ENCODE measurements at places on chromosomes 4 and X.
A peak's percentile ranks its signal among the peaks of the same experiment; 100 is the strongest.

GRCh38 chr4:106277140-106277675 lies 38.8 kb downstream of the TBCK start:
- no peak for DNase-seq

DNA sequence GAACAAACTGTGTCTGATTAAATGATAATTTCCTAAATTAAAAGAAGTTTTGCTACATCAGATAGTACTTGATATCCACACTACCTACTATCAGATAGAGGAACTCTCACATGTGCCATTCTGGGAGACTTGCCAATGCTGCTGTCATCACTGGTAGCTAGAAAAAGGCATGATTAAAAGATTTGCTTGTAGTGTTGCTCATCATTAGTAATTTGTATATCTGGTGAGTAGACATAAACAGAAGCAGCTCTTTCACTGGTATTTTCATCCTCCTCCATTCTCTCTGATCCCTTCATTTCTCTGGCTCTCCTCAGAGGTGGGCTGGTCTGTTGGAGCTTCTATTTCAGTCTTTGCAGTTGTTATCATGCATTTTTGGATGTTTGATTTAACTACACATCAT lies 56.0 kb downstream of the SPRY1 start:
- peak; percentile 86 for DNase-seq

DNA sequence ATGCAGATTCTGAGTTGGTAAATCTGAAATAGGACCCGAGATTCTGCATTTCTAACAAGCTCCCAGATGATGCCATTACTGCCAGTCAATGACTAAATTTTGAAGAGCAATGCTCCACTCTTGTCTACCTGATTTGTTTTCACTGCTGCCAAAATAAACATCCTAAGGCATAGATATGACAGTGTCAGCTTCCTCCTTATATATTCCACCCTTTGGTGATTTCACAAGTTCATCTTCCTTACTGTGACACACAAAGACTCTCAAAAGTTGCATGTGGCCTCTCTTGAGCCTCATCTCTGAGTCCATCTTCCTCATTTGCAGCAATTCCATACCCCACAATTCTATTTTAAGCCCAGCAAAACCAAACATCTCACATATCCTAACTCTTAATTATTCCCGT lies 110.9 kb downstream of the FBXW7 start:
- no peak for DNase-seq

- no peak for DNase-seq
Observed at GRCh38 chr4:100269446-100269845, 79.2 kb upstream of the DDIT4L start.

DNA sequence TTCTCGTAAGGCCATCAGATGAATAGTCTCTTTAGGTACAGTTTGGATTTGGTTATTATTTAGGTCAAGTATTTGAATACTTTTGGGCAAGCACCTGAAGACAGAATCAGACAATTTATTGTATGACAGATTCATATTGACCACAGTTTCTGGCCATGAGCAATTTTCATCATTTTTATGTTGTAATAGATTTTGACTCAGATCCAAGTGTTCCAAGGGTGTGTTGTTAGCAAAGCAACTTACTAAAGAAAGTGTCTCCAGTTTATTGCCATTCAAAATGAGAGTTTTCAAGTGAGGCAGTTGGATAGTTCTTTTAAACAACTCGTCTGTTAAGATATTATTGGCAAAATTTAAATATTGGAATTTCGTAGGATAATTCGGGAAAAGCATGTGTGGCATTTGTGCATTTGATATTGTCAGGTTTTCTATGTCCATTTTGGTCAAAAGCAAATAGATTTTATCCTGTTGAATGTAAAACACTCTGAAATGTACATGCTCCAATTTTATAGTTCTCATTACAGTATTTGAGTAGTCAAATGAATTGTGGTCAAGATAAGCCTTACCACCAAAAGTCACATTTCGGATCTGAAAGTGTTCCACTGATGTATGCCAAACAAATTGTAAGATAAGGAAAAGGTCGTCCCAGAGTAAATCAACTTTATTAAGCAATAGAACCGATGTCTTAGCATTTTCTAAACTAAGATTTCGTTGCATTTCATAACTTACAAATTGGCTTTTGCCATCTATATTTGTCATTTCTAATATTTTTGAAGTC lies 8.4 kb downstream of the TLR10 start:
- no peak for DNase-seq

- no peak for DNase-seq
Observed at GRCh38 chrX:39816871-39817731, 280.7 kb downstream of the BCOR start.

DNA sequence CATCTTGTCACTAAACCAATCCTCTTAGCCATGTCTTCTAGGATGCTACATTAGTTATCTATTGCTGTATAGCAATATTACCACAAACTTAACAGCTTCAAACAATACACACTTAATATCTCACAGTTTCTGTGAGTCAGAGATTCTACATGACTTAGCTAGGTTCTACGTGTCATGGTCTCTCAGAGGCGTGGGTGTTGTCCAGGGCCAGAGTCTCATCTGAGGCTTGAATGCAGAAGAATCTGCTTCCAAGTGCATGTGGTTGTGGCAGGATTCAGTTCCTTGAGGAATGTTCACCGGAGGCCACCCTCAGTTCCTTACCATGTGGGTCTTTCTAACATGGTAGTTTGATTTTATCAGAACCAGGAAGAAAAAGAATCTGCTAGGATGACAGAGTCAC lies 26.4 kb downstream of the PPP1R2C start:
- DNase-seq = no peak

GRCh38 chrX:98501426-98501825 lies 1617.7 kb downstream of the RPA4 start:
- DNase-seq = no peak

DNA sequence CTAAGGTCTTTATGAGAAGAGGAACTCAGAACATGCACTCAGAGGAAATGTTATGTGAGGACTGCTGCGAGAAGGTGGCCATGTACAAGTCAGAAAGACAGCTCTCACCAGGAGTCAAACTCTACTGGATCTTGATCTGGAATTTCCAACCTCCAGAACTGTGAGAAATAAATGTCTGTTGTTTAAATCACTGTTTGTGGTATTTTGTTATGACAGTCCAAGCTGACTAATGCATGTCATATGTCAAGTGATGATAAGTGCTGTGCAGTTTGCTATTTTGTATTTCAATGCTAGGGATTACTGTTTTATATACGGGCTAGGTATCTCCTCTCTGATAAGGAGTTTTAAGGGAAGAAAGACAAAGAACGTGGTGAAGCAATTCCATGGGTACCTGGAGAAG lies 162.3 kb downstream of the CPEB2 start:
- DNase-seq = no peak

- peak; percentile 17 for DNase-seq
Observed at GRCh38 chrX:70998411-70999027, 67.6 kb upstream of the SLC7A3 start.

GRCh38 chr4:130563185-130563888 lies 1467.4 kb downstream of the C4orf33 start:
- no peak for DNase-seq

GRCh38 chrX:17519358-17519757 lies 144.4 kb downstream of the NHS start:
- DNase-seq = no peak

- DNase-seq = no peak
Observed at GRCh38 chr4:144689125-144689524, 43.2 kb downstream of the HHIP start.

DNA sequence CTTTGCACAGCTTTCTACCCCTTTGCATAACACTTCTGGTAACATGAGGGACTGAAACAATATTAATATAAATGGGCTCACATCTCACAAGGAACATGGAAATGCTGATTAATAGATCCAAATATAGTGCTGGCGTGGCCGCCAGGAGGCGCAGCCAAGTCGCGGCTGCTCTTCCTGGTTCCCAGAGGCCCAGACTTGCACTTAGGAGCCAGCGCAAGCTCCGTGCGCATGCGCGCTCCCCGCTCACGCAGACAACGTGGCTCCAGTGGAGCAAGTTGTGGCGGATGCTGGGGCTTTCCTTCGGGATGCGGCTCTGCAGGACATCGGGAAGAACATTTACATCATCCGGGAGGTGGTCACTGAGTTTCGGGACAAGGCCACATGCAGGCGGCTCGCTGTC lies 318.3 kb upstream of the SLC7A11 start:
- DNase-seq = no peak

DNA sequence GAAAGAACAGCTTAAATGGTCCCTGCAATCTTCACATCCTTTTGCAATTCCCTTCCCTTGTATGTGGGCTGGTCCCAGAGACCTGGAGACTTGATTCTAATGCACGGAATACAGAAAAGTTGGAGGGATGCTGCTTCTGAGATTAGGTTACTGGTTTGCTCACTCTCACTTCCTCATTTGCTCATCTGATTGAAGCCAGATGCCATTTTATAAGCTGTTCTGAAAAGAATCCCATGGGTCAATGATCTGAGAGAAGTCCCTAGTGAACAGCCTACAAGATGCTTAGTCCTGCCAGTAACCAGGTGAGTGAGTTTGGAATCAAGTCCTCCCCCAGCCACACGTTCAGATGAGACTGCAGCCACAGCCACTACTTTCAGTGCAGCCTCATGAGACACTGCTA lies 35.9 kb downstream of the MAGEA1 start:
- DNase-seq = no peak

- DNase-seq = no peak
Observed at GRCh38 chrX:44314808-44315207, 28.7 kb downstream of the EFHC2 start.

- no peak for DNase-seq
Observed at GRCh38 chr4:115769396-115769795, 656.0 kb upstream of the NDST4 start.

DNA sequence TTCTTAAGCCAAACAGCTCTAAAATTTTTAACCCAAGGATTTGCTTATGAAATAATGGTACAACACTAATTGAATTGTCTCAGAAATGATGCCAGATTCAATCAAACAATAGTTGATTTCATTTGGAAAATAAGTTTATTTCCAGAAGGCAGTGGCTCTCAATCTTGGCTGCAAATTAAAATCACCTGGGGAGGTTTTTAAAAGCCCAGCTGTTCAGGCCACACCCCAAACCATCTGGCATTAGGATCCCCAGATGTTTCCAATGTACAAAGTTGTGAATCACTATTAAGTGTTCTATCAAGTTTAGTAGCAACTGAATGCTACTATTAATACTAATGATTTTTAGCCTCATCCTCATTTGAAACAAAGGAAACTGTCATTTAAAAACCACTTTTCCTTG lies 22.2 kb downstream of the TMEM184C start:
- DNase-seq = peak; percentile 68

DNA sequence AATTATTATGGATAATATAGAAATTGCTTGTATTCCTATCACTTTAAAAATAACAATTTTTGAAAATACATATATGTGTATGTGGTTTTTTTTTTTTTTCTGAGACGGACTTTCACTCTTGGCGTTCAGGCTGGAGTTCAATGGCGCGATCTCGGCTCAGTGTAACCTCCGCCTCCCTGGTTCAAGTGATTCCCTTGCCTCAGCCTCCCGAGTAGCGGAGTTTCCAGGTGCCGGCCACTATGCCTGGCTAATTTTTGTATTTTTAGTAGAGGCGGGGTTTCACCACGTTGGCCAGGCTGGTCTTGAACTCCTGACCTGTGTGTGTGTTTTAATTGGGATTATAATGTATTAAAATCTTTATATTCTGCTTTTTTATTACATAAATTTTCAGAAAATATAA lies 97.9 kb upstream of the NUDT6 start:
- DNase-seq = no peak

DNA sequence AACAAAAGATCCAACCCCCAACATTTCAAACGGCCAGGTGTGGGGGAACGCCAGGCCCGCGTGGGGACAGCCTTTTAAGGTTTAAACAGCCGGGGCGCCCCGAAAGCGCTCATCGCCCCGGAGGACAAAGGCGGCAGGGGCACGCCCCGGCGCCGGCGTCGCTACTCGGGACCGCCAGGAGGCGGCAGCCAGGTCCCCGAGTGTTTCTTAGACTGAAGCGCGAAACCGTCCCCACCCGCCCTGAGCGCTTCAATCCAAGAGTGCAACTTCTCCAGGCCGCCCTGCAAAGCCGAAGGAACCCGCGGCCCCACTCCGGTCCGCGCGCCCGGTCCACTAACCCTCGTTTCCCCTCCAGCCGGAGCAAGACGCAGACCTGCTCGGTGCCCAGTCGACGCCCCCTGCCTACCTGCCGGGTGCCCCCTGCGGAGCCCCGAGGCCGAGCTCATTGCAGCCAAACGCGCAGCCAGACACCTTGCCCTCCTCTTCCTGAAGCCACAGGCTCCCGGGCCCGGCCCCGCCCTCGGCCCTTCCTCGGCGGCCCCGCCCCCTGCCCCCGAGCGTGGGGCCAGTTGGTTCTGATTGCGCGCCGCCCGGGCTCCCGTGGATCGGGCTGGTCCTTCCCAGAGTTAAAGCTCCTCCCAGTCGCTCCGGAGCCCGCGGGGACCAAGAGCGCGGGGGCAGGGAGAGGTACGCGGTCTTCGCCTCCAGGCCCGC lies at the start of gene CASP6:
Gene CASP6 (minus strand): TSS at position 496 of the 714 bp plus-strand sequence. CDS start 50 bp downstream, at position 446.
- DNase-seq = no peak

GRCh38 chr4:9944431-9945425 lies 76.6 kb downstream of the SLC2A9 start:
- DNase-seq = no peak

GRCh38 chr4:40316782-40317635 lies 18.1 kb upstream of the CHRNA9 start:
- peak; percentile 64 for DNase-seq

DNA sequence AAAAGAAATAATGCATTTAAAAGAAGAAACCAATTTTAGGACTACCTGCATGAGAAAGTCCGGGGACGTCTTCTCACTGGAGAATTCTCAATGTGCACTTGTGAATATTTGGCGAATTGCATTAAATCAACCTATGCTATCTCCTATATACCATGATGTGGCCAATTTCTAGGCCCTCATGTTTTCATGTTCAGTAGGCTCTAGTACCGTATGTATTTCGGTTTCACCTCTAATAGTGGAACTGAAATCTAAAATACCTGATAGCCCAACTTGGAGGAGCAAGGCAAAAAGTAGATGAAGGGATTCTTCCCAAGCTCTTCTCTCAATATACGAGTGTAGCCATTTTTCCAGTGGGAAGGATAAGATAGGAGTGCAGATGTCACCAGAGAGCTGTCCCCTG lies 11.4 kb upstream of the FGF2 start:
- DNase-seq = no peak

DNA sequence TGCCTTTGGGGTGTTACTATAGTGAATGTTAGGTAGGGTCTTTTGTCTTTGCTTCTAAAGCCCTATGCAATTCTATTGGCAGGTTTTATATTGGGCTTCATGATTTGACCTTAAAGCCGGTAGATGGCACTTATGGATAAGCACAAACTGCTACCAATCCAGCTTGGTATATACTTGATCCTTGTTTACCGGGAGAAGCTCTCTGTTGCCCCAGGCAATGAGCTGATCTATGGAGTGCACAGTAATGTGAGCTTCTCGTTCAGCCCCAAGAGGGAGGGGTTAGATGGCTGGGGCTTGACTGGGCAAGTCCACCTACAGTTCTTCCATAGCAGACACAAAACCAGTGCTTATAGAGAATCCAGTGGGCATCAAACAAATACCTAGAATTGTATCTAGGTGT lies 287.2 kb upstream of the CT83 start:
- no peak for DNase-seq
